Hepatocyte (in vitro differentiated cells): ENCODE measurements at places on chromosomes 12 and 14.

DNA sequence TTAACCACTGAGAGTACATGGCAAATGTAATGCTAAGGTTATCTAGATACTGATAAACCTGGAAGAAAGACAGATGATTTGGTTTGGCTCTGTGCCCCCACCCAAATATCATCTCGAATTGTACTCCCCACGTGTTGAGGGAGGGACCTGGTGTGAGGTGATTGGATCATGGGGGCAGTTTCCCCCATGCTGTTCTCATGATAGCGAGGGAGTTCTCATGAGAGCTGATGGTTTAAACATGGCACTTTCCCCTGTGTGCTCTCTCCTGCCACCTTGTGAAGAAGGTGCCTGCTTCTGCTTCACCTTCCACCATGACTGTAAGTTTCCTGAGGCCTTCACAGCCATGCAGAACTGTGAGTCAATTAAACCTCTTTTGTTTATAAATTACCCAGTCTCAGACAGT, 14.2 kb downstream of the NOXRED1 start:
- H3K4me3 ChIP-seq, result no peak overlapping the region
- no peaks in the 10 kb centered on the region for H3K4me1 ChIP-seq
- H3K27ac ChIP-seq, result no peak overlapping the region
- peak; percentile 37 for DNase-seq

GRCh38 chr12:120836114-120836684, 68.0 kb downstream of the SPPL3 start:
- peak overlapping the region; percentile 22 for H3K27ac ChIP-seq
- no peaks in the 10 kb centered on the region for H3K36me3 ChIP-seq
- no peak for DNase-seq
- H3K27me3 ChIP-seq, result no peaks in the 10 kb centered on the region
- H3K4me1 ChIP-seq, result peaks cover 29% of the 10 kb centered on the region

GRCh38 chr14:101237252-101237616, 324.1 kb upstream of the DIO3 start:
- H3K27ac ChIP-seq, result no peak overlapping the region
- no peak for DNase-seq
- peaks cover 25% of the 10 kb centered on the region for H3K4me1 ChIP-seq
- H3K4me3 ChIP-seq, result no peak overlapping the region
- no peaks in the 10 kb centered on the region for H3K27me3 ChIP-seq

GRCh38 chr14:71430321-71430677, 501.9 kb upstream of the RGS6 start:
- no peaks in the 10 kb centered on the region for H3K4me1 ChIP-seq
- H3K4me3 ChIP-seq, result no peak overlapping the region
- no peaks in the 10 kb centered on the region for H3K27me3 ChIP-seq
- H3K27ac ChIP-seq, result no peak overlapping the region
